ENCODE measurements at places on chromosomes 3 and 15.

- no peak for DNase-seq
Observed at GRCh38 chr3:32961189-32961715, 9.8 kb downstream of the CCR4 start.

DNA sequence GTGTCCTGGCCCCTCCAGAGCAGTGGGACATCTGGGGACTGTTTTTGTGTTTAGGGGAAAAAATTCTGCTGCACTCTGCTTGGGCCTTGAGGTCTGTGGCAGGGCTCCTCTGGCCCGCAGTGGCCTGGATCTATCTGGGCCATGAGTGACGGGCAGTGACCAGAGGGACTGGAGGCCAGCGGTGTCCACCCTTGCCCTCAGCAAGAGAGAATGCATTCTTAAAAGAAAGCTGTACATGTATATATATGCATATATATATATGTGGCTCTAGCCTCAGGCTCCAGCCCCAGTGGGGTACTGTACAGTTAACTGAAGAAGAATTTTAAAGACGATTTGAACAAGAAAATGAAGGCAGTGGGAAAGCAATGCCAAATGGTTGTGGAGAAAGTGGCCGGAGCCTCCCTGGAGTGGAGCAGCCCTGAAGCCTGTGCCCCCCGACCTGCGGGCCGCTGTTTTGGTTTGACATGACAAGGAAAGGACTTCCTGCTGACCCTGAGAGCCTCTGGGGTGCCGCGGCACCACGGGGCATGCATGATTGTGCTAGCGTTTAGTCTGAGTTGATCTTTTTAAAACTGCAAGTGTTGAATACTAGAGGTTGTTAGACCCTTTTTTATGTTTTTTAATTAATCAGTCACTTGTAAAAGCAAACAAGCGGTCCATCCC lies 52.2 kb downstream of the PLXNA1 start:
- DNase-seq: no peak

DNA sequence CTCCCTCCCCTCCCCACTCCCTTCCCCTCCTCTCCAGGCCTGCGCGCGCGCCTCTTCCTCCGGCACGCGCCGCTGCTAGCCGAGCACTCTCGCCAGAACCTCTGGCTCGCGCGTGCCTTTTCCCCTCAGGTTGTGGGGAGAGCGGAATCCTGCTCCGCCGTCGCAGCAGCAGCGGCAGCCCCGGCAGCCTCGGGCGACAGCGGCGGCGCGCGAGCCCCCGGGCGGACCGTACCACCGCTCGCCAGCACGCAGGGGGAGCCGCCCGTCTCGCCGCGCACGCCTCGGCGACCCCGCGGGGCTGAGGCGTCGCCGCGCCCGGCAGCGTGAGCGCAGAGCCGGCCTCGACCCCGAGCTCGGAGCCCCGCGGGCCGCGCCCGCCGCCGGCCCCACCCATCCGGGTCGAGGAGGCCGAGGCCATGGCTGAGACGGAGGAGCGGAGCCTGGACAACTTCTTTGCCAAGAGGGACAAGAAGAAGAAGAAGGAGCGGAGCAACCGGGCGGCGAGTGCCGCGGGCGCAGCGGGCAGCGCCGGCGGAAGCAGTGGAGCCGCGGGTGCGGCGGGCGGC lies at the start of gene CDV3:
TSS of gene CDV3 (plus strand) at position 58 of the 566 bp plus-strand sequence. CDS start at position 417, 359 bp downstream.
- peak; percentile 87 for DNase-seq

- no peak for DNase-seq
Observed at GRCh38 chr3:107216711-107217110, 160.5 kb upstream of the CCDC54 start.

- DNase-seq: no peak
Observed at GRCh38 chr15:63403254-63403945, 21.8 kb upstream of the CA12 start.

- DNase-seq: no peak
Observed at GRCh38 chr15:57370929-57371328, 5.4 kb upstream of the CGNL1 start.

GRCh38 chr3:170529912-170530311 lies 56.0 kb downstream of the SLC7A14 start:
- DNase-seq: no peak

GRCh38 chr3:20510396-20510795 lies 324.4 kb upstream of the SGO1 start:
- no peak for DNase-seq

GRCh38 chr15:85124173-85124572 lies 142.5 kb downstream of the PDE8A start:
- no peak for DNase-seq

- peak; percentile 52 for DNase-seq
Observed at GRCh38 chr3:37628711-37629301, 232.9 kb upstream of the CTDSPL start.

DNA sequence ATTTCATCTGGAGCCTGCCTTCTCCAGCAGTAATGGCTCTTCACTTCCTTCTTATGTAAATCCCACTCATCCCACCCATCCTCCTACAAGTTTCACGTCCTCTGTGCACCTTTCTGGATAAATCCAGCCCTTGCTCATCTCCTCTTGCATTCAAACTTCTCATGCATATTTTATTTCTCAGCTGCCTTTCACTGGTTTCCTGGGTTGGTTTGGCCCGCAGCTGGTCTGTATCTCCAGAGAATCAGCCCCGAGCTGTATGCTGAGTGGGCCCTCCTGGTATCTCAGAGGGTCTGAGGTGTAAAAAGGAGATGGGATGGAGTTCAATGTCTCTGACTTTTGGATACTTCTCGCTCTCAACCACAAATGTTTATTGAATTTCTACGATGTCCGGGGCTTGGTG lies 248.6 kb upstream of the FEZF2 start:
- no peak for DNase-seq

DNA sequence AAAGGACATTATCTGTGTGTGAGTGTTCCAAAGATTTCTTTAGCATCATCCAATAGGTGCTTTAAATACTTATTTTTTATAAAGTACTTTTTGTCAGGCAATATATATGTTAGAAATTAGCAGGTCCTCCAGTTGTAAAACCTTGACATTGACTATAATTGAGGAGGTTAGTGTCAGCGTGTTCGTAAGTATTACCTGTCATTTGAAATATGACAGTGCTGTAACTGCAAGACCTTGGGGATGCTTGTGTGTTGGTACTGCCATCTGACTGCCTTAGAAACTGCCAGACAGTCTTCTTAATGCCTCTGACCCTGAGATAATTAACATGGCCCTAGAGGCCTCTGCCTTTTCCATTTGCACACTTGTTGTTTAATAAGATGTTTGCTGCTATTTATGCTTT lies 170.7 kb downstream of the NAALADL2 start:
- no peak for DNase-seq

DNA sequence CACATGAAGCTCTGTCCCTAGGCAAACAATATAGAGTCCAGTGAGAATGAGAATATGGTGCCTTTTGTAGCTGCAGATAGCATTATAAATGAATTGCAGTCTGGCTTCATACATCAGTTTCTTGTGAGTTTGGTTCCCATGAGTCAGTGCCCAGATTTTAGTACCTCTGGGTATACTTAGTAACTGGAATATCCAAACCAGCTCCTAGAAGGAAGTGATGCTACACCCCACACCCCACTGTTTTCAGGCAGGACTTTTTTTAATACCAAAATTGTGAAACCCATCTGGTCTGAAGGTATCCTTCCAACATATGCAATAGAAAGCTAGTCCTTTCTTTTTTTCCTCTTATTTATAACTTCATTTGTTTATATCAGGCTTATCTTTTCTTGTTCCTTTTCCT lies 42.1 kb upstream of the FOXP1 start:
- DNase-seq: no peak

DNA sequence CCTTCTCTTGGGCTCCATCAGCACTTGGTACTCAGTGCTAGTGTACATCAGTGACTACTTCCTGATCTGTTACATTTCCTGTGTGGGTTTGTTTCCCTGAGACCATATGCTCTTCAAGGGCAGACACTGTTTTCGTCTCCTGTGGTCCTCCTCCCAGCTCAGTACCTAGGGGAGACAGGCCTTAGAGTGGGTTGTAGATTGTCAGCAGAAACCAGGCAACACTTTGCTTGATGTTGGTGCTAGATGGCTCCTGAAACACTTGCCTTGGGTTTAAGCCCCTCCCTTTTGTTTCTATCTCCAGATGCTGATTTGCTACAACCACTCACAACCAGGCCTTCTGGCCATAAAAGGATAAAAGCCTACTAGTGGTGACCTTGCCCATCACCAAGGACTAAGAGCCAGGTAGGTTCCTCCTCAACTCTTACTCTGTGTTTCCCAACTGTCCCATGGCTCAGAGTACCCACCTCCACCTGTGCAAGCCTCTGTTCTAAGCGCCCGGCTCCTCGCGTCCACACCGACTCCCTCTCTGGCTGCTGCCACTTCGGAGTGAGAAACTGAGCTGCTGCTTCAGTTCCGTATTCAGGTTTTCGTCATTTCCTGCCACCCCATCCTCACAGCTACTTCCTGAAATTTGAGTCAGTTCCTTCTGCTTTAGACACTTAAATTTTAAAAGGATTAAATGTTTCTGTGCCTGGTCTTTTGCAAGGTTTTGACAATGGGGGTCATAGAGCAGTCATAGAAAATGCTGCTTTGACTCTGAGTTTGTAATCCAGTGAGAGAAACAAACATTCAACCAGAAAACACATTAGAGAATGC lies at the start of gene HCLS1:
TSS of gene HCLS1 (minus strand) at position 548 of the 816 bp plus-strand sequence. CDS start 2,556 bp downstream, outside the sequence.
- no peak for DNase-seq

DNA sequence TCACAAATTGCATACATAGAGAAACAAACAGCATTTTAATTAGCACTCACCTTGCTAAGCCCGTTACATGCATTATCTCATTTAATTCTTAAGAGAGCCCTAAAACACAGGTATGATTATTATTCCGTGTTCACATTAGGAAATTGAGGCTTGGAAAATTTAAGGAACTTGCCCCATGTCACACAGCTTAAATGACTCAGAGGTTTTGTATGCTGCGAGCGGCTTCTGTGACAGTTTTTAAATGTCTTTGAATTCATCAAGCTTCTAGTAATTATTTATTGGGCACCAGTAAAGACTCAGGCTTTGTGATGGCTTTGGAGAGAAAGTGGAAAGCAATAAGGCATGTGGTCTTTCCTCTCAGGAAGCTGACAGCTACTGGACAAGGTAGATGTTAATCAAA lies 166.7 kb upstream of the THBS1 start:
- no peak for DNase-seq

All from D341Med (cell line).